ENCODE measurements at places on chromosomes 2 and 18. TPM values are rescaled to one million over a fixed set of nuclear protein-coding genes. Genes with fewer than 3 reads are reported as not detected.

DCDC2C gene
- polyA plus RNA-seq: not detected

RAD51AP2 gene
- not detected for polyA plus RNA-seq

PTPN18 gene
- polyA plus RNA-seq: 72.2 TPM

GALNT13 gene
- not detected for polyA plus RNA-seq

ROCK2 gene
- 10.2 TPM for polyA plus RNA-seq

RTP5 gene
- 0.03 TPM for polyA plus RNA-seq

All from CD14-positive monocyte (primary cell).